Lung microvascular endothelial cell (primary cell): ENCODE measurements at places on chromosomes 7 and 10.

GRCh38 chr10:3801558-3802192, 16.7 kb upstream of the KLF6 start:
- no peak for DNase-seq

- peak; percentile 51 for DNase-seq
These were observed 146.0 kb downstream of the PLXNA4 start for GRCh38 chr7:132430041-132430855.

- no peak for DNase-seq
These were observed 110.2 kb downstream of the MTPAP start for GRCh38 chr10:30238836-30239235.

DNA sequence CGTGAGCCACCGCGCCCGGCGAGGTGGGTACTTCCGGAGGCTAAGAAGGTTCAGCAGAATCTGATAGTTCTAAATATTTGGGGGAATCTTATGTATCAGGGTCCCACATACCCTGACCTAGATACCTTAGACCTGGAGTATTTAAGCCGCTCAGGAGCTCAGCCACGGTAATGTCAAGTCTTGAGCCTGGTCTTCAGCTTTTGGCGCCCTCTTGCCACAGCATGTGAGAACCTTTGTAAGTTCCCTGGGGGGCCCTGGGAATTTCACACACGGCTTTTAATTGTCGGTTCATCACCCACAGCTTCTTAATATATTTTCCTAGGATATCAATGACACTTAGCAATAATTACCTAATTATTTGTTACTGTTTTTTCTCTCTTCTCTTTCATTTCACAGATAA, 324.3 kb upstream of the GALNT17 start:
- no peak for DNase-seq

DNA sequence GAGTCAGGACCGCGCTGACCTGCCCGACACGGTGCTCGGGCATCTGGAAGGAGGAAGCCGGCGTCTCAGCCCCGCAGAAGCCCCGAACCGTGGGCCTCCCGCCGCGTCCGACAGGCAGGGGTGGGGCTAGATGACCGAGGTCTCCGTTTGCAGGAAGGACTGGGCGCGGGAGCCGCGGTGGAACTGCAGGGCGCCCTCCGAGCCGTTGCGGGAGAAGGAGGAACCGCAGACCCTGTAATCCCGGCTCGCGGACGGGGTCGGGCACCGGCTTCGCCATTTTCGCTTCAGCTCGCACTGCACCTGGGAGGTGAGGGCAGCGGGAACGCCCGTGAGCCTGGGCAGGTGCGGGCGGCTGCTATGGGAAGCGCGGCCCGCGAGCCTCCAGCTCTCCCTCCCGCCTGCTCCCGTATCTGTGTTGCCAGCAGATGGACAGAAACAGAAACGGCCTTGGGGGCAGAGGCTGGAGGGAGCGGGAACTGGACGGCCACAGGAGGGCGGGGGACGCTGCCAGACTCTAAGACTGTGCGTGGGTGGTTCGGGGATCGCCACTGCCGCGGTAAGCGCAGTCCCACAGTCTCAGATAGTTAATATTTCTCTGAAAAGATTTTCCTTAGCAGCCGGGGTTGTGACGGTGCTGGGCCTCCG, 114.1 kb downstream of the VIPR2 start:
- peak; percentile 24 for DNase-seq

DNA sequence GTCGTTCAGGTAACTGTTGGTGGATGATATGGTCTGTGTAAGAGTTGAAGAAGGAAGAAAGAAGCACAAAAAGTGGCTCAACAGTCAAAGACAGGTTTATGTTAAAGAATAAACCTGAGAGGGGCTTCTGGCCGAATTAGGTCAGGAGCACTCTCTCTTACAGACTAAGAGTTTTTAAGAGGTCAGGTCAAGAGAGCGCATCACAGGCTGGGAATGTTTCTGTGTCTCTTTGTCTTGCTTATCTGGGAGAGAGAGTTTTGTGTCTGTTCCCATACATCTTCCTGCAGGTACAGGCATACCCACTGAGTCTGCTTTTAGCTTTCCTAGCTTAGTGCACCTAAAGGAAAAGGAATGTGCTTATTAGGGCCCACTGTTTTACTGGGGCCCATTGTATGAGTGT, 22.2 kb upstream of the PRPF18 start:
- DNase-seq = no peak

- DNase-seq = no peak
These were observed 35.0 kb downstream of the IQUB start for GRCh38 chr7:123499211-123499970.

DNA sequence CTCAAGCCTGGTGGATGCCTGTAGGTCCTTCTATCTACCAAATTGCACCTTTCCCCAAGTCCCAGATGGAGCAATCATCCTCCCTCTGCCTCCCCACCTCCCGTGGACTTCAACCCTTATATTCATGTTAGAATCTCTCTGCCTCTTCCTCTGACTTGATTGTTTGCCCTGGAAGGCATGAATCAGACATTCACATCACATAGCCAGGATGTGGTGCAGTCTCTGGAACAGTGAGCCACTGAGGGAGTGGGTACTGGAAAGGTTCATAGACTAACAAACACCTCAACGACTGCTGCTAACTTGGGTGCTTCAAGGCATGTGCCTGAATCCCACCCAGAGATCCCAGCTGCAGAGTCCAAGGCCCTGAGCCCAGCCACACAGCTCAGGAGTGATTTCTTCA, 494.0 kb downstream of the TNS3 start:
- peak; percentile 5 for DNase-seq

DNA sequence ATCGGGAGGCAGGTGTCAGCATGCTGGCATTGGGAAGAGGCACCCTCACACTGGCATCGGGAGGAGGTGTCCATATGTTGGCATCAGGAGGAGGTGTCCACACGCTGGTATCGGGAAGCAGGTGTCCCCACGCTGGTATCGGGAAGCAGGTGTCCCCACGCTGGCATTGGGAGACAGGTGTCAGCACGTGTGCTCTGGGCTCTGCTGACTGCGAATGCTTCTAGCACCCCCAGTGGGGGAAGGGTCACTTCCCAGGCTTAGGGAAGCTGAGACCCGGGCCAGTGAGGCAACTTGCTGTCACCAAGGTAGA, 92.5 kb upstream of the IKZF1 start:
- no peak for DNase-seq

DNA sequence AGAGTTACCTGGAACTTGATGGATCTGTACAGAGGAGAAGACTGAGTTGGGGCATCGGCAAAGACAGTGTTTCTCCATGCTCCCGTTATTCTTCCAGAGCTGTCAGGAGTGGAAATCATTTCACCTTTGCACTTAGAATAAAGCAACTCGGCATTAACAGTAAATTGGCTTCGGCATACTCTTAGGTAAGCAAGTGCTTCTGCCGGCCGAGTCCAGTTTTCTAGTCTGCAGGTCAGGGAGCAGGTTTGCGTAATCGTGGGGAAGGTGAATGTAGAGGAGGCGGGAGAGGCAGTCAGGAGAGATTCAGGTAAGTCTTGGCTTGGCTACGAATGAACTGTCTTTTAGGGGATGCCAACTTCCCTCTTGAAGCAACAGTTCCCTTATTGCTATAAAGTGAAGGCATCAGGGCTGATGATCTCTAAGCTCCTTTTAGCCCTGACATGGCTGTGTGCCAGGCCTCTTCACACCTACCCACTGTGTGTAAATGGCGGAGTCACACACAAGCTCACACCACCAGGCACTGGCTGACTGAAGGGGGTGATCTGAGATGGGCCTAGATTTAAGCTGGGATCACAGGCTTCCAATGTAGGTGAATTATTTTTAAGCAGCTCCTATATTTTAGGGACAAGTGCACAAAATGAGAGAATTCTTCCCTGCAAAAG, 127.1 kb downstream of the GATA3 start:
- DNase-seq = no peak

- DNase-seq = no peak
These were observed 20.8 kb downstream of the FZD9 start for GRCh38 chr7:73454424-73454823.

GRCh38 chr7:1024876-1025742, 19.2 kb upstream of the GPR146 start:
- DNase-seq = no peak

DNA sequence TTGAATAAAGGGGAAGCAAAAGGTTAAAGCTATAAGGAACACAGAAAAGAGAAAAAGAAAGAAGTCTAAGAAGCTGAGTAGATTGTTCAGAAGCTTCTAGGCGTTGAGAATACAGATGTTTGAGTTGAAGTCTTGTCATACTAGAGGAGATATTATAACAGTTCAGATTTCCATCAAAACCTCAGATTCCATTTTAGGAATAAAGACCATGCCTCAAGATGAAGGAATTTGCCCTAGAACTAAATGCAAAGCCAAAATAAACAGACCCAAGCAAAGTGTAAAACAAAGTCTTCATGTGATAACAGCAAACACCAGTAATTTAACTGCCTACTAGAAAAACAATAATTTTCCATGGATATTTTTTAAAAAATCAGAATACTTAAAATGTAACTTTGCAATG, 476.5 kb upstream of the POT1 start:
- DNase-seq = no peak

DNA sequence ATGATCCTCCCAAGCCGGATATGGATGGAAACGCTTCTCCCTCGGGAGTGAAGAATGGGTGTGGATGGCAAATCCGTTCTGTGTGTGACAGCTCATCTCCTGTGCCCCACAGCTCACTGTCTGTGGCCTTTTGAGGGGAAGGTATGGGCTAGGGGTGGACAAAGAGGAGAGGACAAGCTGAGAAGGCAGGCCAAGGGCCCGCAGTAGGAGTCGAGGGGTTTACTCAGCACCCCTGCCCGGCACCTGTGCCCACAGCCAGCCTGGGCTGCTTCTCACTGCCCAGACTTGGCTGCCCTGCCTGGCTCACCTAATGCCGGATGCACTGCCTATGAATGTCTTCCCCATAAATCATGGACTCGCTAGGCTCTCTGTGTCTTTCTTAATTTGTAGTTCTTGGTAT, 503.8 kb downstream of the TCERG1L start:
- DNase-seq = no peak

- no peak for DNase-seq
These were observed 11.4 kb downstream of the C10orf53 start for GRCh38 chr10:49690698-49691356.

DNA sequence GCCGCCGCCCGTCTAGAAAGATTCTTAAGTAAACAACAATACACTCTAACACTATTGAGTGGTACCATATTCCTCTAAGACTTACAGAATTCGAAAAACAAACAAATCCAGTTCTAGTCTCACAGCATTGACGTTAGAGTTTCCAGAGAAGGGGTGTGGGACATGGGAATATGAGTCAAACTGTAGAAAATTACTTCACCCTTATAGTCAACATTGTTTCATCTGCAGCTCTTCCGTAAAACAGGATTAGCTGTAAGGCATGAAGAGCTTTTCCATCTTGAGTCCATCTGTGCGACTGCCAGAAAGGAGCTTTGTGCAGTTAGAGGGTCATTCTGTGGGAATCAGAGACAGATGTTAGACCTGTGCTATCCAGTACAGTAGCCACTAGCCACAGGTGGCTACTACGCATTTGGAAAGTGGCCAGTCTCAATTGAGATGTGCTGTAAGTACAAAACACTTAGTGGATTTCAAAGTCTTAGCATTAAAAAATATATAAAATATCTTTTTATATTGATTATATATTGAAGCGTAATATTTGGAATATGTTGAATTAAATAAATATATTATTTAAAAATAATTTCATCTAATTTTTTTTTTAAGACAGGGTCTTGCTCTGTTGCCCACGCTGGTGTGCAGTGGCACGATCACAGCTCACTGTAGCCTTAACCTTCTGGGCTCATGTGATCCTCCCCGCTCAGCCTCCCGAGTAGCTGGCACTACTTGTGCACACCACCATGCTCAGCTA, 79.8 kb upstream of the MPP7 start:
- no peak for DNase-seq

DNA sequence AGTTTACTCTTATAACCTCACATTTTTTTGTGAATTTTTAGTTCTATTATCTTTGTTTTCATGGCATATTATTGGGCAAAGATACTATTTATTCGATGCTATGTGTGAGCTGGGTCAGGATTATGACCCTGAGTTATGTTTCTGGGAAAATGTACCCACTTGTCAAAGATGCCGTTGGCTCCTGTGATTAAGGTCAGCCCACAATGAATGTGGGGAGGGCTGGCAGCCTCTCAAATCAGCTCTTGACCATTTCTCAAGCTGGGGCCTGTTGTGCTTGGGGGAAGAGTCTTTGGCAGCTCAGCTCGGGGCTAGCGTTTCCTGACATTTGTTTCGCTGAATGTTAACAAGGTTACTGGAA, 97.5 kb downstream of the TCF7L2 start:
- DNase-seq = peak; percentile 68

- DNase-seq = no peak
These were observed 164.6 kb downstream of the NEURL1 start for GRCh38 chr10:103658049-103658577.

DNA sequence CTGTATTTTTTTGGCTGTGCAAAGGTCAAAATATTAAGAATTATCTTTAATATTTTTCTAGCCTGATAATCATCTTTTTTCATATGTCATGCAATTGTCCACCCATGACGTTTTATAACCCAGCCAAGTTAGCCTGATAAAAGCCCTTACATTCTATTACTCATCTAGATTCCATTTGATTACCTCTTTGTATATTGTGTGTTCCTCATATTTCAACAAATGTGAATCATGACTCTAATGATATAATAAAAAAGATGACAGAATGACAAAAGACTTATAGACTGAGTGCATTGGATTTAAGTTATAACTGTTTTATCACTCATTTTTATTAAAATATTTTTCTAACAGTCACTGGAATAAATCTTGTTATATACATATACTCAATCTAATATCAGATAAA, 1560.0 kb upstream of the LRRTM3 start:
- DNase-seq = no peak

- no peak for DNase-seq
These were observed 455.3 kb downstream of the PLXDC2 start for GRCh38 chr10:20271490-20271889.

- DNase-seq = no peak
These were observed 158.7 kb upstream of the LANCL2 start for GRCh38 chr7:55206235-55207029.

DNA sequence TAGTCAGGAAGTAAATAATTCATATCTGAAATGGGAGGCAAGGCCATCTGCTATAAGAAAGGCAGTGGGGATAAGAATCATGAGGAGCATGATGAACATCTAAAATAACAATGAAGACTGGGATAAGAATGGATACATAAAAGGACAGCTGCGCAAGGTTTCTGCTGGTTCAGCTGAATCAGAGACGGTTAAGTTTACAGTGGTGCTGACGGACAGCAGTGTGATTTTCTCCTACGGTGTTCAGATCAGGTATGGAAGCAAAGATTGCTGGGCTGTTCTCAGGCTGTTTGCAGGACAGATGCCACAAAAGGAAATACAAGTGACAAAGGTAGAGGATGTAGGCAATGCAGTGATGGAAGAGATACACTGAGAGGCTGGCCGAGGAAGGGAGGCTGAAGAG, 8.4 kb downstream of the CYCS start:
- DNase-seq = no peak
